ENCODE measurements at places on chromosomes 1 and 21.

DNA sequence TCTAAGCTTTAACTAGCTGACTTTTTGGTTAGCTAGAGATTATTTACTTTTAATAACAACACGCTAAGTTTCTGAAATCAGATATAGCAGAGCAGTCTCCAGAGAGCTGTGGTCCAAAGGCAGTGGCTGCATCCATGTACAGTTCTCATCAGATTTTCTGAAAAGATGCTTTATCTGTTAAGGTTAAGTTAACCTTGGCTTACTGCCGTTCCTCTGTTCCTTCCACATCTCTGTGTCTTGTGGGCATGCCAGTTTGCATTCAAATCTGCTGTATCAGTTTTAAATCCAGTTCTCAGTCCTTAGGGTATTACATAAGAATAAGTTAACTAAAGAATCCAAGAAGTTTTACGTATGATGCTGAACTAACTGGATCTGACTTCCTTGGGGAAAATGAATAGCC lies 46.8 kb downstream of the SPATA46 start:
- H3K27me3 ChIP-seq, result peaks cover 21% of the 10 kb centered on the region
- H3K4me3 ChIP-seq, result no peak overlapping the region
- no peak for DNase-seq
- H3K4me1 ChIP-seq, result no peaks in the 10 kb centered on the region
- no peaks in the 10 kb centered on the region for H3K36me3 ChIP-seq

- H3K27me3 ChIP-seq, result peaks cover 5% of the 10 kb centered on the region
- H3K36me3 ChIP-seq, result no peaks in the 10 kb centered on the region
- no peak overlapping the region for H3K27ac ChIP-seq
- DNase-seq, result no peak
- no peak overlapping the region for H3K4me3 ChIP-seq
Observed at GRCh38 chr1:78072216-78072615, 26.4 kb downstream of the GIPC2 start.

DNA sequence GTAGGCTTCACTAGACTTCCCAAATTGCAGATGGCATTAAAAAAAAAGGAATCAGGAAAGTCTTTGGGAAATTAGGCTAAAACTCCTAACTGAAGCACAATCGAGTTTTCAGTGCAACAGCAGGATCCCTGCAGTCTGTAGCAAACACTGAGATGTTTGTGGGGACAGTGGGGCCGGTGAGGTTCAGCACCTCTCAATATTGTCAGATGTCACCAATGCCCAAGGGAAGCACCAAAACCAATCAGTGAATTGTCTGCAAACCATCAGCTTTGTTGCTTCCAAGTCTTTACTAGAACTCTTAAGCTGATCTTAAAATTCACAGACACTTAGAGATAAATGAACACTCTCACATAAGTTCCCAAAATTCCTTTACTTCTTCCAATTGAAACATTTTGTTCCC lies 2.6 kb downstream of the ERG start:
- no peak overlapping the region for H3K4me3 ChIP-seq
- H3K4me1 ChIP-seq, result no peaks in the 10 kb centered on the region
- no peak overlapping the region for H3K27ac ChIP-seq
- H3K27me3 ChIP-seq, result peaks cover 64% of the 10 kb centered on the region

DNA sequence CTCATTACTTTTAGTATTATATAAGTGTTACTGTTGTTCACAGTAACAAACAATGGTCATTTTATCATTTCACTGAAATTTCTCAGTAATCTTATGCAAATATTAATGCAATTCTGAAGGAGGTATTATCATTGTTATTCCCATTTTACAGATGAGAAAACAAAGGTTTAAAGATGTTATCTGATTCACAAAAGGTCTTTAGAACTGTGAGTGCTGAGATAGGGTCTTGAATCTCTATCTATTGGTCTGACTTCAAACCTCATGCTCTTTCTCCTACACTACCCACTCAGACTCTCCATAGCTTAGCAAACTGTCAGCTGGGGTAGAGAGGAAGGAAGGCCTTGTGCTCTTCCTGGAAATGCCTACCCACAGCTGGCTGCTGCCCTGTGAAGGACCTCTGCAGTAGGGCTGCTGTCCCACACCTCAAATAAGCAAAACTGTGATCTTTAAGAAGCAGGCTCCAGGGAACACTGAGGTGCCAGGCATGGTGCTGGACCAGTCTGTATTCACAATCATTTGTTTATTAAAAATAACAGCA lies 6.2 kb upstream of the OSCP1 start:
- no peak for DNase-seq
- peaks cover 65% of the 10 kb centered on the region for H3K36me3 ChIP-seq
- peak overlapping the region; percentile 55 for H3K4me3 ChIP-seq
- peaks cover 67% of the 10 kb centered on the region for H3K4me1 ChIP-seq
- peak overlapping the region; percentile 82 for H3K27ac ChIP-seq
- H3K27me3 ChIP-seq, result no peaks in the 10 kb centered on the region

Data from activated CD8-positive, alpha-beta T cell treated with anti-CD3 and anti-CD28 coated beads, Interleukin-2, amount 10 ng/mL, durations not matched to agents 7 days and 5 days (primary cell).